ENCODE measurements at places on chromosomes 13 and 19.

- DNase-seq: no peak
Observed at GRCh38 chr19:6105444-6105843, 4.9 kb downstream of the RFX2 start.

DNA sequence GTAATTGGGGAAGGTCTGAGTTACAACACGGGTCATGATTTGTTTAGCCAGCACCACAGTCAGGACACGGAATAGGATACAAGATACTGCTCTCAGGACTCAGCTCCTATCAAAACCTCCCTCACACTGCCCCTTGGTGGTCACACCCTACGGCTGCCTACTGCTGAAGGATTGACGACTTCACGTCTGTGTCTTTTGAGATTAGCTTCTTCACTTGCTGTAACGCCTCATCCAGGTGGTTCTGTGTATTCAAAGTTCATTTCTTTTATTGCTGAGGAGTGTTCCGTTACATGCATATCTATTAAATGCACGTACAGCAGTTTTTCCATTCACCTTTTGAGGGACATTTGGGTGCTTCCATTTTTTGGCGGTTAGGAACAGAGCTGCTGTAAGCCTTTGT, 46.3 kb downstream of the URI1 start:
- no peak for DNase-seq

DNA sequence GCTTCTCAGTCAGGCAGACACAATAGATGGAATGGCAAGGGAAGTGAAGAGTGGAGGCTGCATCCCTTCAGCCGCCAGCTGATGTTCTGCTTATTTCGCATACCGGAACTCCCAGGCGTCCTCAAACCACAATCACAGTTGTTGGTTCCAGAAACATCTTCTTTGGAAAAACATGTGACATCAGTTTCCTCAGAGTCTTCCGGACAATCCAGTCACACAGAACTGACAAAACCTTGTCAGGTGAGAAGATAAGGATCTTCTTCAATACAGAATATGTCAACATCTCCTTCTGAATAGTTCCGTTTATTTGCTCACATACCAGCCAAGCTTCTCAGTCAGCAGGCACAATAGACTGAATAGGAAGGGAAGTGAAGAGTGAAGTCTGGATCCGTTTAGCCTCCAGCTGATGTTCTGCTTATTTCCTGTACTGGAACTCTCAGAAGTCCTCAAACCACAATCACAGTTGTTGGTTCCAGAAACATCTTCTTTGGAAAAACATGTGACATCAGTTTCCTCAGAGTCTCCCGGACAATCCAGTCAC, 45.1 kb upstream of the CEACAM21 start:
- no peak for DNase-seq

DNA sequence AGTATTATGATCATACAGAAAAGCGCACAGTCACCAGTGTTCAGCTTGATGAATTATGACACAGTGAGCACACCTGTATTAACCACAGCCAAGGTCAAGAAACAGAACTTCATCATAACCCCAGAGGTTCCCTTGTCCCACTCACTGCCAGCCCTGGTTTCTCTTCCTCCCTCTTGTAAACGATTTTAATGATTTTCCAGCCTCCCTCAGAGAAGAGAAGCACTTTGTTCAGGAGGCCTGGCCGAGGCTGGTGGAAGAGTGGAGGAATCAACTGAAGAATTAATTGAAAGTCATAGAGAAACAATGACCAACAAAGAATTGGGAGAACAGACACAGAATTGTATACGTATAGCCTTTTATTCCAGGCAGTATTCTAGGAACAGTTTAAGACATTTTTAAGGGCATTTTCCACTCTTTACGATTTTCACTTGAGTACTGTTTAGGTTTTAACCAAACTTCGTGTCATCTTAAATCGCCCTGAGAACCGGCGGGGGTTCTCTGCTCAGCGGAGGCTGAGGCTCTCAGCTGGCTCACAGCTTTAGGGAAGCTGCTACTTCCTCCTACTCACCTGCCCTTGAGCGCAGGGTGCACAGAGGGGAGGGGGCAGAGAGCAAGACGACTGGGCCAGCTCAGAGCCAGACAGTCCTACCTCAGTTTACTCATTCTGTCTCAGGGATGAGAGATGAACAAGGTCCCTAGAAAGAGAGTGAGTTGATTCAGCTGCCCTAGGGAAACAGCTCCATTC, 108.6 kb downstream of the AKAP11 start:
- no peak for DNase-seq

DNA sequence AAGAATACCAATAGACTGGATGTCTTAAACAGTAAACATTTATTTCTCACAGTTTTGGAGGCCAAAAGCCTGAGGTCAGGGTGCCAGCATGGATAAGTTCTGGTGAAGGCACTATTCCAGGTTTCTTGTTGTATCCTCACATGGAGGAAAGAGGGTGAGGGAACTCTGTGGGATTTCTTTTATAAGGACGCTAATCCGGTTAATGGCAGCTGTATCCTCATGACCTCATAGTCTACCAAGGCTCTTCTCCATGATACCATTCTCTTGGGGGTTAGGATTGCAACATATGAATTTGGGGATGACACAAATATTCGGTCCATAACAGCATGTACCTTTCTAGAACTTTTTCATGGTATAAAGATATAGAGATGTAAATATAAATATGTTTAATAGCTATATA, 412.0 kb downstream of the LMO7 start:
- no peak for DNase-seq

GRCh38 chr13:90105276-90105675, 1242.2 kb upstream of the MIR17HG start:
- DNase-seq: no peak

- DNase-seq: no peak
Observed at GRCh38 chr13:77698201-77699058, 943 bp downstream of the SLAIN1 start.

DNA sequence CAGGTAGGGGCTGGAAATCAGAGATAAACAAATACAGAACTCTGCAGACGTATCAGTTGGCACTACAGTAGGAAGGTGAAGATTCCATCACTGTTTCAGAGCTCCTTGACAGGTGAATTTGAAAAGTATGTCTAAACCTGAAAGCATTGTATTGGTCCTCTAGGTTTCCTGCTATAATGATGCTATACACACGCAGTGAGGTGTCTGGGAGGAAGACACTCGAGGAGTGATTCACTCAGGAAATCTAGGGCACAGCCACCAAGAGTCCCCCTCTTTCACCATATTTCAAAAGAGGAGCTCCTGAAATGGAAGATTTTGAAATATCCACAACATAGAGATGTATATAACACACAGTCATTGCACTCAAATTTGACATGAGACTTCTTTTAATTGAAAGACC, 331.0 kb upstream of the DACH1 start:
- no peak for DNase-seq

GRCh38 chr13:71864986-71865873, 1.8 kb downstream of the DACH1 start:
- no peak for DNase-seq

DNA sequence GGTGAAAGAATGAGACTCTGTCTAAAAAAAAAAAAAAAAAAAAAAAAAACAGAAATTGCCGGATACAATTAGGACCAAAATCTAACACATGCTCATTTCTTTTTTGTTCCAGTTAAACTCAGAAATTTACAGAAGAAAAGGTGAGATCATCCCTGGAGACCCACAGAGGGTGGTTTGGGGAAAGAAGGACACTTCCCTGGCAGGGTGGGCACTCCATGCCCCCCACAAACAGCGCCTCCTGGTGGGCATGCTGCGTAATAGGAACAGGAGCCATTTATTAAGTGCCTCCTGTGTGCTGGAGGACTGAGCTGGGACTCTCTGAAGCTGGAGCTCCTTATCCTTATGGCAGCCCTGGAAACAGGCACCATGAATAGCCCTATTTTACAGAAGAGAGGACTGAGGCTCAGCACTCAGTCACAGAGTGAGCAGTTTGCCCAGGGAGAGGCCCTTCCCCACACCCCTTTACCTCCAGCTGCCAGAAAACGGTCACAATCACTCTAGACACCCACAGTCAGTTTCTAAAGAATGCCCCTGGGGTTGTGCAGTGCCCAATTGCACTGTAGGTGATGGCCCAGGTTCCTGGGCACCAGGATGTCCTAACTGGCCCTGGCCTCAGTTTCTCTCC, 10.1 kb downstream of the C19orf38 start:
- no peak for DNase-seq

DNA sequence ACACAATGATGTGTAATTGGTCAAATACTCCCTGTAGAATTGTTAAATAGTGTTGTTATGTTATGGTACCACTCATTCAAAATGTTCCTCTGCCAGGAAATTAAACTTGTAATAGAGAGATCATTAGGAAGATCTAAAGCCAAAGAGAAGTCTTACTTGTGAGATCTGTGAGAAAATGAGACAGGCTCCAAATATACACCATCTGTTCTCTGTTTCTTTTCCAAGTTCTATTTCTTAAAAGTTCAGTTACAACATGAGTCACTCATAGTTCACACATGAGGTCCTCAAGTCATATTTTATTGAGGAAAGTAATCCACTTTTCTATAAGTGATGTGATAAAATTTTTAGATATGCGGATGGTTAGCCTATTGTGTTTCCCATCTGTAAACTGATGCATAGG, 1038.1 kb upstream of the PRR20A start:
- DNase-seq: no peak

DNA sequence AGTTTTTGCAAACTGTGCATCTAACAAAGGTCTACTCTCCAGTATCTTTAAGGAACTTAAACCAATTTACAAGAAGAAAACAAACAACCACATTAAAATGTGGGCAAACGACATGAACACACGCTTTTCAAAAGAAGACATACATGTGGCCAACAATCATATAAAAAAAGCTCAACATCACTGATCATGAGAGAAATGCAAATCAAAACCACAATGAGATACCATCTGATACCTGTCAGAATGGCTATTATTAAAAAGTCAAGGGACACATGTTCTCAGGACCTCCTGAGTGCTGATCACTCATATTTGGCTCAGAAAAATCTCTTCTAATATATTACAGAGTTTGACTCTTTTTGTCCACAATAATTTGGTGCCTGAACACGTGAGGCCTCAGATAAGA, 14.2 kb upstream of the LILRB1 start:
- no peak for DNase-seq

DNA sequence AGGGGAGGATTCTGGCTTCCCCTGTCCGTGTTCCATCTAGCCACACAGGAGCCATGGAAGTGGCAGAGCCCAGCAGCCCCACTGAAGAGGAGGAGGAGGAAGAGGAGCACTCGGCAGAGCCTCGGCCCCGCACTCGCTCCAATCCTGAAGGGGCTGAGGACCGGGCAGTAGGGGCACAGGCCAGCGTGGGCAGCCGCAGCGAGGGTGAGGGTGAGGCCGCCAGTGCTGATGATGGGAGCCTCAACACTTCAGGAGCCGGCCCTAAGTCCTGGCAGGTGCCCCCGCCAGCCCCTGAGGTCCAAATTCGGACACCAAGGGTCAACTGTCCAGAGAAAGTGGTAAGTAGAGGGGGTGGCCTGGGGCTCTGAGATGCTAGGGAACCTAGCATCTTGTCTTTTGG, 1.5 kb downstream of the BABAM1 start:
- no peak for DNase-seq

GRCh38 chr13:45565331-45565730, 50.2 kb downstream of the ERICH6B start:
- no peak for DNase-seq

GRCh38 chr19:38564981-38565690, 52.6 kb downstream of the MAP4K1 start:
- no peak for DNase-seq

- DNase-seq: no peak
Observed at GRCh38 chr13:105497597-105497996, 1037.9 kb downstream of the EFNB2 start.

- DNase-seq: no peak
Observed at GRCh38 chr13:31011901-31012654, 79.6 kb downstream of the TEX26 start.

GRCh38 chr13:29523199-29523961, 72.1 kb downstream of the SLC7A1 start:
- no peak for DNase-seq

DNA sequence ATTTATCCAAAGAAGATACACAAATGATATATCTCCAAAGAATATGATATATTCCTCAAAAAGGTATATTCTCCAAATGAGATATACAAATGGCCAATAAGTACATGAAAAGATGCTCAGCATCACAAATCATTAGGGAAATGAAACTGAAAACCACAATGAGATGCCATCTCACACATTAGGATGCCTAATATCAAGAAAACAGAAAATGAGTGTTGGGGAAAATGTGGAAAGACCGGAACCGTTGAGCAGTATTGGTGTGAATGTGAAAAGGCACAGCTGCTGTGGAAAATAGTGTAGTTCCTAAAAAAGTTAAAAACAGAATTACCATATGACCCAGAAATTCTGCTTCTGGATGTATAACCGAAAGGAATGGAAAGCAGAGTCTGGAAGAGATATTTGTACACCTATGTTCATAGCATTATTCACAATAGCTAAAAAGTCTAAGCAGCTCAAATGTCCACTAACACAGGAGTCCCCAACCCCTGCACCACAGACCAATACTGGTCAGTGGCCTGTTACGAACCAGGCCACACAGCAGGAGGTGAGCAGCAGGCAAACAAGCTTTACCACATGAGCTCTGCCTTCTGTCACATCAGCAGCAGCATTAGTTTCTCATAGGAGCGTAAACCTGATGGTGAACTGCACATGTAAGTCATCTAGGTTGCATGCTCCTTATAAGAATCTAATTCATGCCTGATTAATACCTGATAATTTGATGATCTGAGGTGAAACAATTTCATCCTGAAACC, 291.9 kb downstream of the PCDH20 start:
- DNase-seq: no peak

DNA sequence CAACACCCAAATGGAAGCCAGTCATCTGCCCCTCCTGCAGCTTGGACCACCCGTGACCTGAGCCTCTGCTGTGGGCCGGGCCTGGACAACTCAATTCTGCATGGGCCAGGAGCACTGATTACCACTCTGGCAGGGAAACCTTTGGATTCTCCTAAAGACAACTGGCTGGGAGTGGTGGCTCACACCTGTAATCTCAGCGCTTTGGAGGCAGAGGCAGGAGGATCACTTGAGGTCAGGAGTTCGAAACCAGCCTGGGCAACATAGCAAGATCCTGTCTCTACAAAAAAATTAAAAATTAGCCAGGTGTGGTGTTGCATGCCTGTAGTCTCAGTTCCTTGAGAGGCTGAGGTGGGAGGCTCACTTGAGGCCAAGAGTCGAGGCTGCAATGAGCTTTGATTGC, 6.5 kb downstream of the EPS15L1 start:
- DNase-seq: no peak

GRCh38 chr19:35216833-35217648, 11.5 kb downstream of the FAM187B start:
- no peak for DNase-seq

DNA sequence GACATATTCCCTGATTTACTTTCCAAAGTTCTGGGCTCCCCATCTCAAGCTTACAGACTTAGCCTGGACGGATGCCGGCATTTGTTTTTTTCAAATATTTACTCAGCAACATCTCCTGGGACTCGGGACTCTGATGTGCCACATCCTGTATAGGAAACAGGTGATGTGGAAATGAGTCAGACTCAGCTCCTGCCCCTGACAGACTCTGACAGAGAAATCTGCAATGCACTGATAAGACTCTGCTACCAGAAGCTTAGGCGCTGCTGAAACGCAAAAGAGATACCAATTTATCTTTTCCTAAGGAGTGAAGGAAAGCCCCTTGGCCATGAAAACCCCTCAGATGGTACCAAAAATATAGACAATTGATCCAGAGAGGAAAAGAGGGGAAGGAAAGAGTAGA, 16.2 kb downstream of the LAIR2 start:
- no peak for DNase-seq

GRCh38 chr19:32223595-32224370, 121.6 kb upstream of the ZNF507 start:
- DNase-seq: no peak

All from activated CD8-positive, alpha-beta memory T cell treated with anti-CD3 and anti-CD28 coated beads for 48 hours (primary cell).